Fibroblast of skin of right biceps (primary cell): ENCODE measurements at places on chromosomes 5 and 9.

DNA sequence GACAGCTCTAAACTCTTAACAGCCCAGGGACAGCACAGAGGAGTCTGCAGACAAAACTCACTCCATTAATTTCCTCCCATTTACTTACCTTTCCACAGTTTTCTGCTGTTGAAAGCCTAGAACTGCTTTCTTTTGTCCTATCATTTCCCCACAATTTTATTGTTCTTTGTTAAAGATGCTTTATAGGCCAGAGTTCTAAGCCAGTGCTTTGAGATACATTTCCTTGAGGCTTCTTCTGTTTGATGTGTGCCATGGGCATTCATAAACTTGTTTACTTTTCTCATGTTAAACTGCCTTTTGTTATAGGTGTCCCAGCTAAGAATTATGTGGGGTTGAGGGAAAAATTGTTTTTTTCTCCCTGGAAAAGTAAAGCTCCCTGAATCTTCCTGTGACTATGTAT is 25.9 kb upstream of the SUB1 start:
- DNase-seq: no peak

- DNase-seq: no peak
Observed at GRCh38 chr5:140109759-140110645, 3.9 kb upstream of the PURA start.

GRCh38 chr9:5609226-5609596 is 19.7 kb upstream of the RIC1 start:
- no peak for DNase-seq

DNA sequence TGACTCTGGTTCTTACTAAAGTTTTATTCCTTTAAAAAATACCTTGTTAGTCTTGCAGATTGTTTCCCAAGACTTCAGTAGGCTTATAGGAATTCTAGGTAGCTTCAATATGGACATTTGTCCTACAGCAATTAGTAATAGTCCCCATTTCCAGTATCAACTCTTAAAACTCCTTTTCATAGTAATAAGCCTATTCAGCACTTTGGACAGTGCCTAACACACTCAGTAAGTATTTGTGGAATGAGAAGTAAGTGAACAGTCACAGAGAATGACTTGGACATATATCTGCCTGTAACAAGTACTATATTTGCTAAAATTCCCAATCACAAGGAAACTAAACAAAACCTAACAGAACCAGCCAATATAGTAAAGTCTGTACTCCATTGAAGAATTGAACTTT is 1291.8 kb upstream of the DMAC1 start:
- DNase-seq: peak; percentile 8

GRCh38 chr5:132446621-132447020 is 44.0 kb downstream of the IRF1 start:
- DNase-seq: peak; percentile 54

DNA sequence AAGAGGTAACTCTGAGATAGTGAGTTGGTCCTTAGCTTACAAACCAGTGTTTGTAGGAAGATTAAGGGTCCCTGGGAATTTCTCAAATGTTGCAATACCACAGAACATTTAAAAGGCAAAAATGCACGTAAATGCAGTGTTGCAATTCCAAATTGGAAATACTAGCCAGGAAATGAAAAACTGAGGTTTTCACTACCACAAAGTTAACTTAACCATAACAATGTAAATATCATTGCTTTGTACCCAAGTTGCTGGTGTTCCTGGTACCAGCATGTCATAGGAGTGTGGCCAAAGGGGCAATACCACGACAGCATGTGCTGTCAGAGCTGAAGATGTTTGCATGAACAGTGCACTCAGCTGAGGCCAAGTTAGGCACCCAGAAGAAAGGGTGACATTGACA is 382.9 kb downstream of the GLIS3 start:
- peak; percentile 55 for DNase-seq

DNA sequence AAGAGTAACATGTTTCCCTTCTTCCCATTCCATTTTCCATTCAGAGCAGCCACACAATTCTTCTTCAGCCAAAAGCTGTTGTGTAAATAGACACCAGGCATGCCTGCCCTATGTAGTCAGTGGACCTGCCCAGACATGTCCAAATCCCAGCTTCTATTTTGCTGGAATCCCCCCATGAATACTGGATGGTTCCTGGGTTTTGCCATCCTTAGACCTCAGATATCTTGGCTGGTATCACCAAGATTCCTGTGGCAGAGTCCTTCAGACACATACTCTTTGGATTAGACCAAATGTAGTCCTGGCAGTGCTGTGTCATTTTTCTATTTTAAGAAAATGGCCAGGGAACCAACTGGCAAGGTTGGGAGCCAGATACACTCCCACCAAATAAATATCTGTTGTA is 10.3 kb downstream of the FST start:
- DNase-seq: peak; percentile 76

DNA sequence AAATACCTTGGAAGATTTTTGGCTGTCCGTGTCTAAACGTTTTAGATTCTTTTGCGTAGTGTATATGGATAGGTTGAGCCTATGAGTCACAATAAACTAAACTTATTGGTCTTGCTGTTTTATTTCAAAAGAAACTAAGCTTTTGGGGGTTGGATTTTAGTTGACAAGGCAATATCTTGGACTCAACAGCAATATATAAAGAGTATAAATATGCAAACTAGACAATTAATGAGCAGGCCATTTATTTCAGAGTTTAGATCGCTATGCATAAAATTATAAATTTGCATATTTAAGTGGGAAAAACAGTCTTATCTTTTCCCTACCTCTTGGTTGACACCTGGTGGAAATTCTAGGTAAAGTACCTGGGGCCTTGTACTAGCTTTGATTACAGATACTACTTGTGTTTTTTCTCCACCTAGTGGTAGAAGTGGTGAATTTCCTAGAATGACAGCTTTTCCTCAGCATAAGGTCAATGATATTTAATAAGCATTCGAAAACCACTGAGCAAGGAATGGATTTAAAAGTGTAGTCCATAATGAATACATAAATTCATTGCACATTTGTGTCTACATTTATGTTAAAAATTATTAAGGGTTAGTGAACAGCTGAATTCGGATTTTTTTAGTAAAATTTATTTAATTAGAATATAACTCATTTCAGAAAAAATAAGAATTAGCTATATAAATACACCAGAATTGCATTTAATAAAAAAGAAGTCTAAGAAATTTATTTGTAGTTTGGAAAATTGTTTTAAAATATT is 1.7 kb upstream of the ARRDC3 start:
- DNase-seq: peak; percentile 88

- no peak for DNase-seq
Observed at GRCh38 chr5:58641533-58641932, 58.7 kb downstream of the RAB3C start.

GRCh38 chr5:121748686-121749085 is 103.0 kb upstream of the FTMT start:
- DNase-seq: no peak
